Stimulated activated CD8-positive, alpha-beta memory T cell treated with anti-CD3 and anti-CD28 coated beads, Interleukin-15, amount 100 ng/mL, for 48 hours (primary cell): ENCODE measurements at places on chromosomes 5 and 9.

DNA sequence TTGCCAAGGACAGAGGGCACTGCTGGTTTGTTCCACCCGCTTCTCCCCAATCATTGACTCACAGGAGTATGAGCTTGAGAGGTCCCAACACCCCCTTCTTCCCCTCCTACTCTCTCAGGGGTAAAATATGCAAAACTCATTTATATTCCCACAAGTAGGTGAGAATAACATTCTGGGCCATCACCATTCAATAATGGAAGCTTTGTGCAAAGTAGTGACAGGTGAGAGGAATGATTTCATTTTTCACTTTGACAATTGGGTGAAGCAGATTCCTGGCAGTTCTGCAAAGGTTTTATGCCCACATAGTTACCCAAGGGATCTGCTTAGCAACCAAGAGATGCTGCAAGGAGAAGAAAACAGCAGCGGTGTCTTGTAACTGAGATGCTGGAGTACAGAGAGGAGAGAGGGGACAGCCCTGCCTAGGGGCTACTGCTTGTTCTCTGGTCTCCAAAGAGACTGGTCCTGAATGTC, 137.6 kb downstream of the CMYA5 start:
- no peak for DNase-seq

DNA sequence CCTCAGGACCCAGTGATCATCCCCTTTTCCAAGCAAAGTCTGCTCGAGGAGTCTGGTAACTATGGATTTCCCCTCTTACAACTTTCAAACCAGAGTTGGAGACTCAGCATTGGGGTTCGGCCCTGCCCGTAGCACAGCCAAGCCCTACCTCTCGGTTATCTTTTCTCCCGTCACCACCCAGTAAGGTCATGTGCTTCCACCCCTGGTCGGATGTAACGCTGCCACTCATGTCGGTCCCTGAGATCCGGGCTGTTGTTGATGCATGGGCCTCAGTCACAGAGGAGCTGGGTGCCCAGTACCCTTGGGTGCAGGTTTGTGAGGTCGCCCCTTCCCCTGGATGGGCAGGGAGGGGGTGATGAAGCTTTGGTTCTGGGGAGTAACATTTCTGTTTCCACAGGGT, 1.2 kb downstream of the GALT start:
- DNase-seq, result no peak

- no peak for DNase-seq
Measured at GRCh38 chr9:91179237-91180138, 182.2 kb downstream of the AUH start.

- DNase-seq, result no peak
Measured at GRCh38 chr9:120612218-120612617, 32.3 kb upstream of the CDK5RAP2 start.

DNA sequence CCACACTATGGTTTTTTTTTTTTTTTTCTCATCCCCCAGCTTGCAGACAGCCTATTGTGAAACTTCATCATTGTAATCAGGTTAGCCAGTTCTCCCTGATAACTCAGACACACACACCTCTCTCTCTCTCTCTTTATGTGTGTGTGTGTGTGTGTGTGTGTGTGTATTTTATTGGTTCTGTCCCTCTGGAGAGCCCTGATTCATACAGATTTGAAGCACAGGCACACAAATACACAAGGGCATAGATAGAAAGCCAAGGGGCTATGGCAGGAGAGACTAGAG, 20.6 kb upstream of the VCAN start:
- DNase-seq, result no peak

DNA sequence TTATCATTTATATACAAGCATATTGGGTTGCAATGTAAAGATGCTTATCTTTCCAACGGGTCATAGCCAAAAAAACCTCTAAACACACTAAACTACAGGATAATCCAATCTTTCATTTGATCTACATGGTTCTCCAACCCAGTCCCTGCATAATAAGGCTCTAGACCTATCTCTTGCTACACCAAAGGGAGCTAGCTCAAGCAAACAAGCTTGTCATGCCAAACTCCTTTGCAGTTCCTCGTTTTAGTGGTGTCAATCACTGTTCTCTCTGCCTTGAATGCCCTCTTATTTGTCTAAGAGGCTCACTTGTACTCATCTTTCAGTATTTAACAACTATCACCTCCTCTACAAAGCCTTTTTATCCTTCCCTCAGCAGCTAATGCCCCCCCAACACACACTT, 5.6 kb downstream of the HOMER1 start:
- DNase-seq, result no peak

GRCh38 chr5:176902911-176903664, 3.9 kb upstream of the HK3 start:
- DNase-seq, result no peak

DNA sequence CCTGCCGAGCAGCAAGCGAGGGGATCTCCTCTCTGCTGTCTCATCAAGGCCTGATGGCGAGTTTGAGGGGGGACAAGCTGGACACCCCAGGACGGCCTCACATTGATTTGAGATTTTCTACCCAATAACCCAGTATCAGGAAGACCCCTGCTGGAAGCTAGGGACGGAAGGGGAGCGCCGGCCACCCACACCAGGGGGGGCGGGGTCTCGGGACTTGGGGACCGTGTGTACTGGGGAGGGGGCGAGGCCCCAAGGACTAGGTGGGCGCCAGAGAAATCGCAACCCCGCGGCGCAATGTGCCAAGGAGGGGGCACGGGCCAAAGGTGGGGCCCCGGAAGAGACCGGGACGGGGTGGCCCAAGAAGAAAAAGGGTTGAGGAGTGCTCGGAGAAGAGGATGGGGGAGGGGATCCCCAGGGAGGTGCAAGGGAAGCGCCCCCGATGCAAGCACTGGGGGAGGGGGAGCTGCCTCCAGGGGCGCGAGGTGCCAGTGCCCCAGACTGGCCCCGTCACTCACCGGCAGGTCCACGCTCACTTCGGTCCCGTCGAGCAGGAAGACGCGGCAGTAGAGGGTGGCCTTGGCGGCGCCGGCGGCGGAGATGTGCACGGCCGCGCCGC, 1.1 kb downstream of the EPB41L4B start:
- DNase-seq, result no peak

GRCh38 chr5:36982146-36982545, 105.6 kb downstream of the NIPBL start:
- DNase-seq, result no peak

DNA sequence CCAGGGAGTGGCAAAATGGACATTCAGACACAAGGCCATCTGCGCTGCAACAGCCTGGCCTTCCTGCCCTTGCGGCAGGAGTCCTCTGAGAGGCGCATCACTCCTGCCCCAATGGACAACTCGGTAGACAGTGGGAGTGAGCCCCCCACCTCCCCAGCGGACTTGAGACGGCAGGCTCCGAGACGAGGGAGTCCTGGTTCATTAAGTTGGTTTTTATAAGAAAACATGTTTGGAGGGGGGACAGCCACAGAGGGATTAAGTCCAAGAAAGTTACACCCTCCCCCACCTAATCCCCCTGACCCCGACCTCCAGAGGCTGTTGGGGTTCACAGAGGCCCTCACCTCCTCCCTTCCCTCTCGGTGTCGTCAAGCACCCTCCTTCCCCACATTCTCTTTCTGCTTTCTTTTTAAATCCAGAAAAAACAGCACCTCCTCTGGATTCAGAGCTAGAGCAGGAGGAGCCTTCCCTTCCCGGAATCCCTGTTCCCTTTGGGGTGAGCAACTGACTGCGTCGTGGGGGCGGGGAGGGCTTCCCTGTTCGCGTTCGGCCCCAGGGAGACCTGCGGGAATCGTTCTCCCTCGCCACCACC, 1.8 kb upstream of the EGR1 start:
- DNase-seq, result no peak

GRCh38 chr9:22158927-22159346, 149.8 kb upstream of the CDKN2B start:
- no peak for DNase-seq

DNA sequence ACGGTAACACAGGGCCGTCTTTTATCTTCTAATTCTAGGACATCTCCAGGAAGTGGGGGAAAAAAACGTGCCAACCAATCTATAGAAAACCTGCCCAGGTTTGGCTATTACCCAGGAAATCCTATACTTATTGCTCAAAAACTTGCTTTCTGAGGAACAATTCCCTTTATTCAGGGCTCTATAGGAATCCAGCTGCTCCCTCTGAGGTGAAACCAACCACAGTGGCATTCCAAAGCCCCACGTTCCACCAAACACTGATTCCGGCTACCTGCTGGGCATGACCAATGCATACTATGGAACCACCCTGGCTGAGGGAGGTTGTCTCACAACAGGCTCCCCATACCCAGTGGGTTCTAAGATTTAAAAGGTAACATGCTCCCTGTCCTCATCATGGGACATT, 57.6 kb downstream of the GLIS3 start:
- DNase-seq, result no peak

DNA sequence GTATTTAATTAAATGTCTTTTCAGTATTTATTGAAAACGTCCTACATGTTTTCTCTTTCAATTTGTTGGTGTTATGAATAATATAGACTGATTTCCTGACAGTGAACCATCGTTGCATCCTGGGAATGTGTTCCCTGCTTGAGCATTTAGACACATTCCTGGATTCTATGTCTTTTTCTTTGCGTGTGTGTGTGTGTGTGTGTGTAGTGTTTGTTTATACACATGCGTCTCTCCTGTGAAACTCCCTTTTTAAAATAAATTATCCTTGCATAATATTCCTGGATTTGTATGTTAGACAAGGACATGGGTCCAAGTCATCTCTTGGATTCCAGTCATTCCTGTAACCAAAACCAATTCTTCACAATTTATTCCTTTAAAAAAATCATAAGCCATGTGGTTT, 153.4 kb downstream of the HSPA4 start:
- DNase-seq, result no peak

GRCh38 chr5:102845041-102845440, 89.9 kb downstream of the PAM start:
- DNase-seq, result no peak

- DNase-seq, result no peak
Measured at GRCh38 chr9:133976191-133976861, 15.8 kb downstream of the VAV2 start.

- DNase-seq, result no peak
Measured at GRCh38 chr5:760363-761058, 24.0 kb downstream of the ZDHHC11B start.

- DNase-seq, result no peak
Measured at GRCh38 chr5:143886651-143887638, 75.0 kb downstream of the HMHB1 start.

- DNase-seq, result no peak
Measured at GRCh38 chr5:165263536-165263935, 1758.1 kb downstream of the MAT2B start.

DNA sequence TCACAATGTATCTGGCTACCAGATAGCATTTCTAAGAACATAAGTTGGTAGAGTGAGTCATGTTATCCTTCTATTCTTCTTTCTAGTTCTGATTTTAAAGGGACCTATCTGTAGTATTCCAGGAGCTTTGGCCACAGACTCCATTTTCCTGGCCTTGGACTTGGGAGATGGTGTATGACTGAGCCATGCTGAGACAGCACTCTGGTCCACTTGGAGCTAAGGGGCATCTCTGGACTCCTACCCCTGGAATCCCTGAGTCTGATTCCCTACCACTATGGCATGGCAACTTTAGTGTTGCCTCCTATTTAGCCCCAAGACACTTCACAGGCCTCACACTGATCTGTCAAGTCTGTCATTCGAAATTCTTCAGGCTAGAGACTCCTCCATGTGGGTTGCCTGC, 58.8 kb downstream of the BAAT start:
- DNase-seq, result no peak

DNA sequence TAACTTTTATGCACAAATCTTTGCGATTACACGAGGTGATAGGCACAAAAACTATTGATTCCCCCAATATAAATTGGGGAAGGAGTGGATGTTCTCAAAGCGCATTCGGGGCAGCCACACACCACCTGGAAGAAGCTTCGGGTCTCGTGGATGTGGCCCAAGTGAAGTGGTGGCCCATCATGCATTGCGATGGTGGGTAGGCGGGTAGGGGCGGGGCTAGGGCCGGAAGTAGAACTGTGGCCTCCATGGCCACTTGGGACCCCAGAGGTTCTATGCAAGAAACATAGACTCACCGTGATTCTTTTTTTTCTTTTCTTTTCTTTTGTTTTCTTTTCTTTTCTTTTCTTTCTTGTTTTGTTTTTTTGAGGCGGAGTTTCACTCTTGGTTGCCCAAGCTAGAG, 86.4 kb upstream of the SLC44A1 start:
- DNase-seq, result no peak

- no peak for DNase-seq
Measured at GRCh38 chr9:126532951-126533925, 80.5 kb upstream of the LMX1B start.

GRCh38 chr9:68419901-68420300, 63.5 kb downstream of the PGM5 start:
- DNase-seq, result no peak

DNA sequence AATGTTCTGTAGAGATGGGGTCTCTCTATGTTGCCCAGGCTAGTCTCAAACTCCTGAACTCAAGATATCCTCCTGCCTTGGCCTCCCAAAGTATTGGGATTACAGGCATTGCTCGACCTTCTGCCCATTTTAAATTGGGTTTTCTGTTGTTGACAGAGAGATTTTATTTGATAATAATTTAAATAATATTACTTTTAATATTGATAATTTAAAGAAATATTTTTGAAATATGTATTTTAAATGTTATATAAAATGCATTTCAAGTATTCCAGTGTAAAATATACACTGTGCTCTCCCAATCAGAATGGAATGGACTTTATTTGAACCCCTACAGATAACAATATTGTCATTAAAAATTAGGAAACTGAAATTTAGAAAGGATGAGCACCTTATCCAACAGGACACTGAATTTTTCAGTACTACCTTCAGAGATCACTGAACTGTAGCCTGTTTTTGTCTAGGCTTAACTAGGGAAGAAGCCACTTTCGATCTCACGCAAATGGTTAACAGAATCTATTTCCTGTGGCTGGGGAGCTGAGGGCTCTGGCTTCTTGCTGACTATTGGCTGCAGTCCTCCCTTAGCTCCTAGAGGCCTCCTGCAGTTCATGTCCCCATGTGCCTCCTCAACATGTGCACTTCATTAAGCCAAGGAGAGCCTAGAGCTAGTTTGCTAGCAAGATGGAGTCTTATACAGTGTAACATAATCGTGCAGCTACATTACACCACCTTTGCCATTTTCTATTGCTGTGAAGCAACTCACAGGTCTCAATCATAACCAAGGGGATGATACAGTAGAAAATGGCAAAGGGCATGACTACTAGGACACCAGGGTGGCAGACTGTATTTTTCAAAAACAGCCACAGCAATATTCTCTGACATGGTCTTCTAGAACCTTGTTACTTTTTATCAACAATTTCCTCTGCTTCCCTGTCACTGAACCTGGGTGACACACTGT, 150.0 kb downstream of the CDC42SE2 start:
- no peak for DNase-seq

GRCh38 chr9:70852711-70853240, 268.6 kb downstream of the TRPM3 start:
- DNase-seq, result no peak

DNA sequence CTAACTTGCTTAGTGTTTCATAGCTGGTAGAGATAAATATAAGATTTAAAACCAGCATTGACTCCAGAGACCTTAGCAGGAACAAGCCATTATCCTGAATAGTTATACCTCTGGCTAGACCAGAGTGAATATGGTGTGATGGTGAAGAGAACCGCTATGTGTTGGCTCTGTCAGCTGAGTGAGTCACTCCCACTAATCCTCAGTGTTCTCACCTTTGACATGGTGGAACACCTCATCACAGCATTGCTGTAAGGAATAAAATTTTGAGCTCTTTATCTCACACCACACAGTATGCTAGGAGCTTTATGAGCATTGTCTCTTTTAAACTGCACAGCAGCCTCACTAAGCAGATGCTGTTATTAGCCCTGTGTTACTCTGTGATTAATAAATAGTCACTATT, 90.7 kb upstream of the DHFR start:
- no peak for DNase-seq

GRCh38 chr9:13485068-13485596, 205.6 kb upstream of the MPDZ start:
- no peak for DNase-seq

GRCh38 chr9:72974501-72974900, 21.6 kb upstream of the ALDH1A1 start:
- DNase-seq, result no peak
